ENCODE measurements at places on chromosomes 12 and 14.

GRCh38 chr12:52660934-52661499, 9.0 kb upstream of the KRT2 start:
- no peak for DNase-seq

- no peak for DNase-seq
Observed at GRCh38 chr14:77903937-77904617, 104.2 kb downstream of the ADCK1 start.

GRCh38 chr14:32606301-32606700, 277.2 kb downstream of the AKAP6 start:
- DNase-seq, result no peak

DNA sequence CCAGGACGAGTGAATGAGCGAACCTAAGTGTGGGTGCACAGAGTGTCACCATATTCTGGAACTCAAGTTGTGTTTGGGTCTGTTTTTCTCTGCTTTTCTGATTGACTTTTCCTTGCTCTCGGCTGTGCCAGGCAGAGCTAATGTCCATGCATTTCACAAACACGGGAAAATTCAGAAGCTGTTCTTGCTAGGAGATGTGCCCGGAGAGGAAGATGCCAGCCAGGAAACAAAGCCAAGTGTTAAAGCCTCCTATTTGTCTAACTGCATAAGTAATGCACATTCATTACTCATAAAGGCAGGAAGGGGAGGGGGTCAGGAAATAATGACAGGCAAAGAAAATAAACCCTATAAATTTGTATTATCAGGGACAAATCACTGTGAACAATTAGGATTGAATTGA, 250.4 kb upstream of the SFSWAP start:
- DNase-seq, result no peak
